ENCODE measurements at places on chromosomes 2 and 18.

- DNase-seq = no peak
Measured at GRCh38 chr18:34511435-34511834, 198.7 kb upstream of the DTNA start.

GRCh38 chr18:61922435-61922834 is 29.6 kb upstream of the RNF152 start:
- no peak for DNase-seq

GRCh38 chr2:176088048-176088936 is 4.2 kb upstream of the HOXD13 start:
- no peak for DNase-seq

DNA sequence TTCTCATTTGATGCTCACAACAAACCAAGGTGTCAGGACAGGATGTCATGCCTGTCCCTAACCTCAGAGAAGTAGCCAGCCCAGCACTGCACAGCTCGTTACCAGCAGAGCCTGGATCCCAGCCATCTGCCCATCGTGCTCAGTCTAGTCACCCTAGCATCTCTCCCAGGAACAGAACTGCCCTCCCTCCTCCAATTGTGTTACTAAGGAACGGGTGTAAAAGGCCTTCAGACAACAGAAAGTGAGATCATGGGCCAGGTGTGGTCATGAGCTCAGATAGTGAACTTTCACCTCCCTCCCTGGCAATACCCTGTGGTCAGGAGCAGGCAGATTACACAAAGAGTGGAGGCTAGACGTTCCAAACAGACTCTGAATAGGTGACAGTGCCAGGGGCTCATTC is 111.8 kb upstream of the PPP1CB start:
- no peak for DNase-seq

- no peak for DNase-seq
Measured at GRCh38 chr2:44351088-44351487, 10.2 kb downstream of the PREPL start.

- DNase-seq = no peak
Measured at GRCh38 chr2:24577481-24577880, 86.4 kb downstream of the NCOA1 start.

Measured in CD4-positive, alpha-beta T cell treated with Interleukin-1 beta for 1 hour (primary cell).